Peyer's patch (tissue), 4 donors: ENCODE measurements at places on chromosomes 5 and 9. TPM values are rescaled to one million over a fixed set of nuclear protein-coding genes. Genes with fewer than 3 reads are reported as not detected.

Gene TCF7
- total RNA-seq, result 25.9 TPM

Gene VCAN
- total RNA-seq, result 19.7 TPM

Gene DRD1
- not detected for total RNA-seq

Gene GRAMD2B
- total RNA-seq, result 123 TPM

Gene FABP6
- total RNA-seq, result 6,474 TPM

Gene TMEM252
- 55.3 TPM for total RNA-seq
